NCI-H748 treated with DMSO at 0.1 percent for 48 hours (cell line): ENCODE measurements at places on chromosomes 5 and 9.

DNA sequence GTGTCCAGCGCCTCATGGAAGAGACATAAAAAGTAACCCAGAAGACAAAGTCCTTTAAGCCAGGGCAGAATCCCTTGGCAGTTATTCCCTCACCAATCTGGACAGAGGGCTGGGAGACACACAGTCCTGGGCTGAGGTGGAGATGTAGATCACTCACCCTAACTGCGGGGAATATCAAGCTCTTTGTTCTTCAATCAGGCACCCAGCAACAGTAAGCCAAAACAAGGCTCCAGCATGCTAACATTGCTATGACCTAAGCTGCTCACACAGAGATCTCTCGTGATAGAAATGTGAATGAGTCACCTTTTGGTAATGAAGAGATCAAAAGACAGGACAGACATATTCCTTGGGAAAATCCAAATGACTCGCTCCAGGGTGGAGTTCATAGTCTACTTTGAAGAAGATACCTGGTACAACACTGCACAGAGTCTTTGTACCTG is 101.3 kb downstream of the FBN2 start:
- DNase-seq: no peak

DNA sequence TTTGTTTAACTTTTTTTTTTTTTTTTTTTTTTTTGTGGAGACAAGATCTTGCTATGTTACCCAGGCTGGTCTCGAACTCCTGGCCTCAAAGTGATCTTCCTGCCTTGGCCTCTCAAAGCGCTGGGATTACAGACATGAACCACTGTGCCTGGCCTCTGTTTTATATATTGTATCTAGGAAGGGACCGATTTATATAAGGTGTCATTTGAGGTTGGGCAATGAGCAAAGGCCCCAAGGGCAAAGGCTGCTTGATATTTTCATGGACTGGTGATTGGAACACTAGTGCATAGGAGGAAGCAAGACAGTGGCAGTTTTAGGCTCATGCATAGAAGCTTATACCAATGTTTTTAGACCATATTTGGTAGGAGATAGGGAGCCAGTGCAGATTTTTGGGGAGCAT is 3.2 kb downstream of the SLC26A2 start:
- no peak for DNase-seq

DNA sequence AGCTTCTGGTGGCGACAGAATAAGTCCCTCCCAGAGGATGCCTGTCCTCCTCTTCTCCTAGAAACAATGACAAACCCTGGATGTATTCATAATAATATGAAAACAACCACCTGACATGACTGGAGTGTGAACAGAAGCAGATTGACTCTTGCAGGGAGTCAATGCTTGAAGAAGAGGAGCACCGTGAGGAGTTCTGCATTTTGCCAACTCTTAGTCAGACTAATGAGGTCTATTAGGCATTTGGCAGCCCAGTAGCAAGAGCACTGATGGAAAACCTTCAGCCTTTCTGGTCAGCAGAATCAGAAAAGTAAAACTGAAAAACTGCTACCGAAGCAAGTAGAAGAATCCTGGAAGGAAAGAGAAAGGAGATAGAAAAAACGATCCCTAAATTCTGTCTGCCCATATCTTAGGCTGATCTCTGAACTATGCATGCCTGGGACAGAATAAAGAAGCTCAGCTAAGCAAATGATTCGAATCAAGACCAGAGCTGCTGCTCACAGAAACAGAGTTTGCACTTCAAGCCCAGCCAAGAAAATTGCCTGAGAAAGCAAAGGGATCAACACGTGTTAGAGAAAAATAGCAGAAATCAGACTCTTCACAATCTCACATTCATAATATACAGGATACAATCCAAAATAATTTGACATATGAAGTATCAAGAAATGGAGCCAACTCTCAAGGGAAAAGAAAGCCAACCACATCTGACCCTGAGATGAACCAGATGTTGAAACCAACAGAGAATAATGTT is 69.5 kb upstream of the OSMR start:
- DNase-seq: no peak

DNA sequence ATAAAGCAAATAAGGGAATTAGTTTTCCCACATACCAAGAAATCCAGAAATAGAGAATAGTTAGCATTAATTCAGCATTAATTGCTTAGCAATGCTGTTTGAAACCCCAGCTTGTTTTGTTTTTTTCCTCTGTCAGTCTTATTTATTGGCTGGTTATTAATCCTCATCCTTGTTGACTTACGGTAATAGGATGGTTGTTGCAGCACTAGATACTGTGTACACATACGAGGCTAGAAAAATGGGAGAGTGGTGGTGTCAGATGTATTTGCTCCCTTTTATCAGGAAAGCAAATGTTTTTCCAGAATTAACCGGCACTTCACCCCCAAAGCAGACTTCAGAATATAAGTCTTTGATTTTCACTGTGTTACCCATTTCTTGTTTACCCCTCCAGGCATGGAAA is 60.4 kb downstream of the ERBIN start:
- peak; percentile 37 for DNase-seq

DNA sequence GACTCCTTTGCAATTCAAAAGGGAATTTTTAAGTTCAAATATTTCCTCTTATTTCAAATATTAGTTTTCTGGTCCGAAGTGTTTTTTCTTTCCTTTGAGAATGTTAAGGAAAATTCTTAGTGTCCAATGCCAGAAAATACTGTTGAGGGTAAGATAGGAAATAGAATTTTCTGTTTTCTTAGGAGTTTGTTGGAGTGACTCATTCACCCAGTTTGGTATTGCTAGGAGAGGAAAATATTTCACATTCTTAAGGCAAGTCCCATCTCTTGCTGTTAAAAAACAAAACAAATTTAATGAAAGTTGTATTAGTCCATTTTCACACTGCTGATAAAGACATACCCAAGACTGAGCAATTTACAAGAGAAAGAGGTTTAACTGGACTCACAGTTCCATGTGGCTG is 349.2 kb upstream of the ADAMTSL1 start:
- DNase-seq: no peak

DNA sequence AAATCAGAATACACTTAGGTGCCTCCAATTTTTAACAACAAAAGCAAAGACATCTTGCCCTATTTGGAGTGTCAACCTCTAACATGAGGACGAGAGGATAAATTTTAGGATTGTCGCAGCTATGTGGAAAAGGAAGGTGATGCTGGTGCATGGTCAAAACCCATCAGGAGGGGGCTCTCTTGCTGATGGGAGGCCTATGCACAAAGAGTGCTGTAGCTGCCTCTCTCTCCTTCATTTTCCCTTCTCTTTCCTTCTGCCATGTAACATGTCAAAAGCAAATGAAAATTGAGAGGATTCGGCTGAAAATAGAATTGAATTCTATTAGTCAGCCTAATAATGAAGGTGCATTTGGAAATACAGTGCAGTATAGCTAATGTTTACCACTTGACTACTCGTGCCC is 578.7 kb upstream of the ZNF462 start:
- DNase-seq: no peak

DNA sequence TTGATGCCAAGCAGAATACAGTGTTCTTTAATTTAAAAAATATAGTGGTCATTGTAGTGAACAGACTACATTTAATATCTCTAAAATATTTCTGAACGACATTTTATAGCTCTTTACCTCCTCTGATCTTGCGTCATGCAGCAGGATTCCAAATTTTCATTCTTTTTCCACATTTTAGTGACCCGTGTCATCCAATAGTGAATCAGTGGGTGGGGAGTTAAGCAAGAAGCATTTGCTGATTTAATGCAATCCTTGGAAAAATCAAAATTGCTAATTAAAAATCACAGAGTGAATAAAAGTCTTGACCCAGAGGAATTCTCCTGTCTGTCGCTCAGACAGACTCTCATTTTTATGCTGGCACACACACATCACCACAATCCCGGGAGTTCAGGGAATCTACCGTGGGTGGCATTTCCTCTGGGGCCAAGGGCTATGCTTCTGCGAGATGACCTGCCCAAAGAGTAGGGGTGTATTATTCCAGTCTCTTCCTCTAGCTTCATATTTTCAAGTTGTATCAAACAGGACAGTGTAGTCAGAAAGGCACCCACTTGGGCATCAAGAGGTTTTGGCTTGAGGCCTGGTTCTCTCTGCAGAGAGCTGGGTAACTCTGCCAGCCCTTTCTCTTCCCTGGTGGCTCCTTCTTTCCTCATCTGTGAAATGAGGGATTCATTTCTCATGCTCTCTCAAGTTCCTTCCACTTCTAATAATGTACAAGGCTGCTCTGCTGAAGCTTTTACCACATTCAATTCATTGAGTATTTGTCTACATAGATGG is 24.8 kb upstream of the OTP start:
- no peak for DNase-seq

DNA sequence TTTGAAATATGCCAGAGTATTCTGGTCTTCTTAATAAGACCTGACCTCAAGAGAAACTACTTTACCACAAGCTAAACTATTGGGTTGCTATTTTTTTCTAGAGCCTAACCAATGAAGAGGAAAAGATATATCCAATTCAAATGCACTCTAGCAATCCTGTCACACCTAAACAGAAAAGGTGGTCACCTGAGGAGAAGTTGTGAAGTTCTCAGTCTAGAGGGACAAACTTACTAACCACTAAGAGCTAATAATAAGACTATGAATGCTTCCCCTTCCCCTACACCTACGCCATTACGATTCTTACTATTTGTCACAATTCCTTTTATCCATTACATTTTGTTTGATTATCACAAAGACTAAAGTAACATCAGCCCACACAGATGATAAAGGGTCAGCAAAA is 29.7 kb downstream of the RLN2 start:
- DNase-seq: no peak

GRCh38 chr9:114910541-114910940 is 19.9 kb downstream of the TNFSF8 start:
- DNase-seq: no peak

- no peak for DNase-seq
These were observed 124.9 kb upstream of the ZNF462 start for GRCh38 chr9:106738109-106738508.
